ENCODE measurements at places on chromosomes 2 and 18.
A peak's percentile ranks its signal among the peaks of the same experiment; 100 is the strongest.

- DNase-seq = peak; percentile 5
Observed at GRCh38 chr2:25159949-25160348, 8.4 kb downstream of the POMC start.

GRCh38 chr2:88669482-88670214 is 21.8 kb upstream of the RPIA start:
- peak; percentile 67 for DNase-seq

- no peak for DNase-seq
Observed at GRCh38 chr2:71934320-71934593, 213.4 kb downstream of the CYP26B1 start.

GRCh38 chr2:177783835-177784744 is 288.5 kb downstream of the PDE11A start:
- DNase-seq = peak; percentile 71

DNA sequence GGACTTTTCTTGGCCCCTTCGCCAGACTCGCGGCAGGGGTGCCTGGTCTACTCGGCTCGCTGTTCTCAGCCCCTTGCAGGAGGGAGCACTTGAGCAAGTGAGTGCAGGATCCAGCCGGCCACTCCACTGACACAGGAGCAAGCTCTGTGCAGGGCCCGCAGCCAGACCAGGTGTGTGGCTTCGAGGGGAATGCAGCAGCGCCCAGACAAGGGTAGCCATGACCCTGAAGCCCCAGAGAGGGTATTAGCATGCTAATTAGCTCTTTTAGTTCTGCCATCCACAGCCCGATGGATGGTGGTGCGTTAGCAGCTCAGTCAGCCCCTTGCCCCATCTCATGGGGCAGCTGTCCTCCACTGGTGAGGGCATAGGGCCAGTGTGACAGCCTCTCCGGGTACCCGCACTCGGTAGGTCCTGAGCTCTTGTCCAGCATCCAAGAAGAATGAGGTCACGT is 103.2 kb upstream of the HS6ST1 start:
- no peak for DNase-seq

GRCh38 chr2:148721520-148721931 is 77.0 kb downstream of the EPC2 start:
- peak; percentile 8 for DNase-seq

GRCh38 chr2:10432311-10433181 is 15.6 kb downstream of the ODC1 start:
- no peak for DNase-seq
